ENCODE measurements at places on chromosomes 12 and 14. TPM values are rescaled to one million over a fixed set of nuclear protein-coding genes. Genes with fewer than 3 reads are reported as not detected.
A peak's percentile ranks its signal among the peaks of the same experiment; 100 is the strongest.

Gene OR6C2
- total RNA-seq = not detected

- no peak for DNase-seq
These were observed 80.2 kb downstream of the NUAK1 start for GRCh38 chr12:106058256-106059182.

Gene KRT75
- total RNA-seq = not detected

DNA sequence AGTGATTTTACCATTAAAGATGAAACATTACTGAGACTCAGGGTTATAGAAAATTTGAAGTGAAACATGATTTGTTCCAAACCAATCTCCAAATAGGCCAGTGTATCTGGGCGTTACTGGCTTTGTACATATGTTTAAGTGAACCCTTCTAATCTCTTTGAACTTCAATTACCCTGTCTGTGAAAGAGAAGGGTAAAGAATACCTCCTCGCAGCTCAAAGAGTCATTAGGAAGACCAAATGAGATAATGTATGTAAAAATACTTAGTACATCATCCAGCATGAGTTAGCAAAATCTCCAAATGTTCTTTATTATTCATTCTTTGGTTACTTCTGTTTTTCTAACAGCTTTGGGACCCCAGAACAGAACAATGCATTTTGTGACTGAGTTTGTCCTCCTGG, at the start of gene OR11H6:
Gene OR11H6 (plus strand): TSS at position 301 of the 400 bp plus-strand sequence. CDS start 0 bp downstream, at position 301.
- DNase-seq = no peak

- DNase-seq = no peak
These were observed 29.1 kb downstream of the CCDC88C start for GRCh38 chr14:91388551-91388975.

Gene RNFT2
- total RNA-seq = 0.63 TPM

GRCh38 chr12:103558879-103559278, 28.2 kb upstream of the STAB2 start:
- DNase-seq = no peak

- DNase-seq = peak; percentile 87
These were observed 71.2 kb downstream of the GALNT4 start for GRCh38 chr12:89453121-89453978.

GRCh38 chr12:67280088-67280487, 10.9 kb downstream of the CAND1 start:
- DNase-seq = no peak

Gene CD163L1
- total RNA-seq = 16.0 TPM

GRCh38 chr12:39443929-39444209, 949 bp upstream of the KIF21A start:
- no peak for DNase-seq

GRCh38 chr12:88188180-88188579, 46.1 kb downstream of the TMTC3 start:
- no peak for DNase-seq

Gene TAS2R31
- 2.3 TPM for total RNA-seq

DNA sequence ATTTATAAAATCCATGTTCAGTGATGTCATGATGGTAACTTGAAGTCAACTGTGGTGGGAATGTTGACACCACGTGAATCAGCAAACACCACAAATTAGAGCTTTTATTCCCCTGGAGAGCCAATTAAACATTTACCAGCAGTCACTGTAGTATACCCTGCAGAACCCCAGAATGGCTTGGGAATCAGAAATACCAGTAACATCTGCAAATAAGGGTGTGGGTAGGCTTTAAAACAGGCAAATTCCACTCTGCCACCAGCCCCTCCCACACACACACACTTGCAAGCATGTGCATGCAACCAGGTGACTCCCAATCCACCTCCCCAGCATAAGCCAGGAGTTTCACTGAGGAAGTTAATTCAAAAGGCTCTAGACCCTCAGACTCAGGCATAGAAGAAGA, 63.6 kb upstream of the TMEM263 start:
- DNase-seq = no peak

GRCh38 chr12:72214163-72214562, 58.0 kb upstream of the TRHDE start:
- DNase-seq = no peak

Gene TNFAIP2
- 38.3 TPM for total RNA-seq

GRCh38 chr14:60051721-60052221, 40.0 kb upstream of the PCNX4 start:
- DNase-seq = no peak

- no peak for DNase-seq
These were observed 190.4 kb upstream of the CPNE8 start for GRCh38 chr12:39095636-39096330.

- DNase-seq = no peak
These were observed 751.7 kb downstream of the NRXN3 start for GRCh38 chr14:78921856-78922255.

DNA sequence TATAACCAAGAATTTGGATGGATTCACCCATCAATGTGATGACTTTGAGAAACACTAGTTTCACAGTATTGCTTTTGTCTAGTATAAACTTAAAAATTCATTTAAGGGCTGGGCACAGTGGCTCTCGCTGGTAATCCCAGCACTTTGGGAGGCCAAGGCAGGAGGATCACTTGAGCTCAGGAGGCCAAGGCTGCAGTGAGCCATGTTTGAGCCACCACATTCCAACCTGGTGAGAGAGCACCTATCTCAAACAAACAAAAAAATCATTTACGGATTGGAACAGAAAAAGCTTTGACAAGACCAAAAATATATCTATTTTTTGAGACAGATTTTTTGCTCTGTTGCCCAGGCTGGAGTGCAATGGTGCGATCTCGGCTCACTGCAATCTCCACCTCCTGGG, 27.5 kb downstream of the GNS start:
- DNase-seq = no peak

DNA sequence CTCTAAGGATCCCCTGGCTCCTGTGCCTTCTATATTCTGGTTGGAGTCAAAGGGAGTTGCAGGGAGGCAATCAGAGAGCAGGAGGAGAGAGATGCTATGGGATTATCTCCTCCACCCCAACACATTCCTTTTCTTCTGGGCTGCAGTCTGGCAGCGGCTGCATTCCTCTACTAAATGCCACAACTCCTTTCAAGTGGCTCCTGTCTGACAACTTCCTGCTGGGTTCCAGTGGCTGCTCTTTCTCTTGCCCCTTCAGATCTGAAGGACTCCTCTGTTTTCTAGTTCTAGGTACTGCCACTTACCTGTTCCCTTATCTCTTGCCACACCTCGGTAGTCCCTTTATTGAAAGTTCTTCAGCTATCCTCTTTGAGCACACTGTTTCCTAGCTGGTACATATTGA, 425.0 kb downstream of the SNAPC1 start:
- DNase-seq = no peak

GRCh38 chr12:92055877-92056276, 89.8 kb downstream of the BTG1 start:
- DNase-seq = no peak

- DNase-seq = no peak
These were observed 12.9 kb downstream of the ST8SIA1 start for GRCh38 chr12:22321638-22322037.

Gene INSM2
- not detected for total RNA-seq

Gene GPR65
- 0.13 TPM for total RNA-seq

- peak; percentile 82 for DNase-seq
These were observed 415.4 kb downstream of the ZFP36L1 start for GRCh38 chr14:68377459-68377858.

- no peak for DNase-seq
These were observed 1.6 kb upstream of the C12orf71 start for GRCh38 chr12:27083861-27084394.

GRCh38 chr14:71932229-71932981, at the start of gene RGS6:
Gene RGS6 (plus strand): TSS chr14:71932429.
- DNase-seq = peak; percentile 14

GRCh38 chr12:58184212-58184611, 242.8 kb downstream of the ATP23 start:
- no peak for DNase-seq

GRCh38 chr12:95073698-95074520, 491 bp upstream of the NR2C1 start:
- no peak for DNase-seq

Gene GSKIP
- total RNA-seq = 23.3 TPM

Gene SLC38A6
- total RNA-seq = 14.9 TPM

- no peak for DNase-seq
These were observed 207.9 kb downstream of the BTG1 start for GRCh38 chr12:91937706-91938105.

- DNase-seq = no peak
These were observed 77.0 kb downstream of the MSRB3 start for GRCh38 chr12:65355461-65355860.

Gene CYP46A1
- 0.13 TPM for total RNA-seq

DNA sequence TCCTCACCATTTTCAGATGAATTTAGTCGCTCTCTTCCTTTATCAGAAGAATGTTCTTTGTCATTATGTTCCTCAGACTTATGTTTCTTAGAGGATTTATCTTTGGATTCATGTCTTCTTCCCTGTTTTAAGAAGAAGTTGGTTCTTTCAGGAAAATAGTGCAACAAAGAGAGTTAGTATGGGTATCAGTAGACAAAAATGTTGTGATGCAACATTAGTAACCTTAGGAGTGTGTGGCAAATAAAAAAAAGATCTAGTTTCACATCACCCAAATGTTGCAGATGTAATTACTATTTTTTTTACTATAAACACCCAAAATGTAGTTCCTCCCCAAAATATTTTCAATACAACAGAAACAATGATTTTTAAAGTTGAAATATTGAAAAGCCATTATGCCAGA, 7.8 kb downstream of the RSRC2 start:
- no peak for DNase-seq

- DNase-seq = no peak
These were observed 100.3 kb upstream of the RAP1B start for GRCh38 chr12:68510397-68510796.

DNA sequence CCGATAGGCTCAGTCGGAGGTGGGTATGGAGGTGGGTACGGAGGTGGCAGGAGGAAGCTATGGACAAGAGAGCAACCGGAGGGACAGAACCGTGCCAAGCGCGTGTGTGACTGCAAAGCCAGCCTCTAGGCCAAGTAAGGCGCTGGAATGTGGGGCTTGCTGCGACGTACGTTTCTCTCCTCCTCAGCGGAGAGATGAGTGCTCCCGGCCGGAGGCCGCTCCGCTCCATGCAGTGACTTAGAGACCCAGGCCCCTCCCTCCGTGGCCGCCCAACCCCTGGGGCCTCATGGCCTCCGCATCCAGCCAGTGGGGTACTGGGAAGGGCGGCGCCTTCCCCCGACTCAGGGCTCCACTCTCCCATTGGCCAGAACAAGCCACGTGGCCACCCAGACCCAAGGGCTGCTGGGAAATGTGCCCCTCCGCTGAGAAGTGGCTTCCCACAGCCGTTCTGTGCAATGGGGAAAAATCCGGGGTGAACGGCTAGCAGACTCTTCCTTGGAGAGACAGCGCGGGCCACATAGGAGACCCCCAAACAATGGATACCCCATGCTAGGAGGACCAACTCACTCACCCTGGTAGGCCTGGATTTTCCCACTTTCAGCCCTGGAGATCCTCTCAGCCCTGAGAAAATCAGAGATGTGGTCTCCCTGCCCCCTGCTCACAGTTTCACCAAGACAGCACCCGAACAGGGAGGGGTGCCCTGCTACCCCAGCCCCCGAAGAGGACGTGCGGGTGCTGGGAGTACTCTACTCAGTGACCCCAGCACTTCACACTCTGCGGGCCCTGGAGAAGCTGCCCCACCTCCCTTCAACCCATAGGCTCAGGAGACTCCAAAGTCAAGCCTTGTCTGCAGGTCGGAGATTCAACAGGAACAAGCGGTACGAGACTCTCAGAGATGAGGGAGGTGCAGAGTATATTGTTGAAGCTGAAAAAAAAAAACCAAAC, 66.7 kb downstream of the RIMBP2 start:
- DNase-seq = no peak

- DNase-seq = peak; percentile 36
These were observed 59.1 kb downstream of the ESR2 start for GRCh38 chr14:64234877-64235651.

Gene REM2
- not detected for total RNA-seq

Gene DNAI7
- under 0.01 TPM for total RNA-seq

GRCh38 chr12:69447892-69448291, 22.3 kb upstream of the FRS2 start:
- DNase-seq = no peak

GRCh38 chr14:24361326-24361725, 6.7 kb upstream of the NFATC4 start:
- no peak for DNase-seq

DNA sequence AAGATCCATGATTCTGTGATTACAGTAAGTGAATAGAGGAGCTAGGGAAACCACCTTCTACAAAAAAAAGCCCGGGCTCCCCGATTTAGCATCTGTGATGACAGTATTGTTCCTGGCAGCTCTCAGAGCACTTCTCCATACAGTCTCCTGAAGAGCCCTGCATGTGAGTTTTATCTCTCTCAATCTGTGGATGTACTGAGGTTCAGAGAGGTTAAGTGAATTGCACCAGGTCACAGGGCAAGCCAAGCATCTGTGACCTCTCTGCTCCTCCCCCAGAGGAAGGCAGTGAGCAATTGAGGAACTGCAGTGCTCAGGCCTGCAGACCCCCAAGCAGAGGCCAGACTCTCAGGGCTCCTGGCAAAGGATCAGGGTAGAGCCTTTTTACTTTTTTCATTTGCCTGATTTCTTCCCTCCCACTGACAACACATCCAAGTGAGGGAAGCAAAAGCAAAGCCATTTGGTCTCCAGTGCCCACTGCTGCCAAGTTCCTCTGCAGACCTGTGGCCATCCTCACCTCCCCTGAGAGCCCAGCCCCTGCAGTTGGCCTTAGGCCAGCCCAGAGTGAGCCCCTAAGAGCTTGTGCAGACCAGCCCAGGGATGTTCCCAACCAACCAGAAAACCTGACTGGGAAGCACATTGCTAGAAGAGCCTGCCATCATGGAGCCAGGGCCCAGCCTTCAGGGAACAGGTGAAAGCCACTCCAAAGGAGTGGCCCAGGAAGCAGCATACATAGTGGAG, 47.6 kb upstream of the PNMA1 start:
- no peak for DNase-seq

GRCh38 chr12:96361074-96361473, 39.2 kb downstream of the CDK17 start:
- DNase-seq = peak; percentile 87

Gene IFI27L2
- total RNA-seq = 5.2 TPM

- no peak for DNase-seq
These were observed 17.9 kb upstream of the RAB35 start for GRCh38 chr12:120134307-120134980.

DNA sequence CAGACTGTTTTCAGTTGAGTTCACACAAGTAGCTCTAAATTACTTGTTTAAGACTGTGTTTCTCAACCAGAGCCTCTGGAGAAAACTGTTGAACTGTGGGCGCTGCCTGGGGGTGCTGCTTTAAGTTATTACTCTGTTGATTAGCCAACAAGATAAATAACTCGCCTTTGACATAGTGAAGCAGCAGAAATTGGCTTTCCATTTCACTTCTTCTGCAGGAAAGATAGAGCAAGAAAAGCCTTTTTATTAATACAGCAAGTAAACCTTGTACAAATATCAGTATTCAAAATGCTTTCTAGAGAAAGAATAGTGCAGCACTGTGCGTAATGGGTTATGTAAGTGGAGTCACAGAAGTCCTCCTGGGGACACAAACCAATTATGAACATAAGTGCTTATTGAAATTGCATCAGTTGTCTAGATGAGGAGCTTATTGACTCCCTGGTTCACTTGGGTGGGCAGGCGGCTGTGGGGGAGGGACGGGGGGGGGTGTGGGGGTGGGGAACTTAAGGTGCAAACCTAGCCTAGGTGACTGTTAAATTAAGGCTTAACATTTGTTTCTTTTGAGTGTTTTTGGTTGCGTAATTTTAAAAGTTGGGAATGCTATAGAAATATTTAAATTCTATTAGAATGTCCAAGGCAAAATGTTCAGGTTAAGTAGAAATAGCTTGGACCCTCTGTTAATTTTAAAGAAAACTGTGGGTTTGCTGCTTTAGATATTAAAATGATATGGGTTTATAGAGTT, 6.3 kb downstream of the FRS2 start:
- no peak for DNase-seq

All from dermis microvascular lymphatic vessel endothelial cell (primary cell).